Activated CD4-positive, alpha-beta T cell treated with anti-CD3 and anti-CD28 coated beads for 4 hours (primary cell): ENCODE measurements at places on chromosomes 3 and 15.
A peak's percentile ranks its signal among the peaks of the same experiment; 100 is the strongest.

- DNase-seq, result no peak
Measured at GRCh38 chr3:58175437-58176184, 35.2 kb downstream of the DNASE1L3 start.

DNA sequence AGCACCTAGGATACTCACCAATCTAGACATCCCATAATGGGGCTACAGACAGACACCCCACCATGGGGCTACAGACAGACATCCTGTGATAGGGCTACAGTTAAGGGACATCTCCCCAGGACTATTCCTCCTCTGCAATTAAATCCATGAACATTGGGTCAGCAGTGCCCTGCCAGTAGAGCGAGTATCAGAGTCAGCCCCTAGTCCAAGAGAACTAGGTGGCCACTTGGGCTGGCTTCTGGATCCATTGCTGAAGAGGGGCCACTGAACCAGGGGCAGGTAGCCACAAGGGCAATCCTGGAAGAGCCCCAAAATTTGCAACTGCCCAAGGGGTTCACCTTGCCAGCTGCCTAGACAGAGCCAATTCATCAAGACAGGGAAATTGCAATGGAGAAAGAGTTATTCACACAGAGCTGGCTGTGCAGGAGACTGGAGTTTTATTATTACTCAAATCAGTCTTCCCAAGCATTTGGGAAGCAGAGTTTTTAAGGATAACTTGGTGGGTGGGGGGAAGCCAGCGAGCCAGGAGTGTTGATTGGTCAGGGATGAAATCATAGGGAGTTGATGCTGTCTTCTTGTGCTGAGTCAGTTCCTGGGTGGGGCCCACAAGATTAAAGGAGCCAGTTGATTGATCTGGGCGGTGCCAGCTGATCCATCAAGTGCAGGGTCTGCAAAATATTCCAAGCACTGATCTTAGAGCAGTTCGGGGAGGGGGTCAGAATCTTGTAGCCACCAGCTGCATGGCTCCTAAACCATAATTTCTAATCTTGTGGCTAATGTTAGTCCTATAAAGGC is 170.2 kb upstream of the SMAD3 start:
- no peak for DNase-seq

GRCh38 chr3:138314751-138315150 is 14.9 kb downstream of the NME9 start:
- DNase-seq, result no peak

DNA sequence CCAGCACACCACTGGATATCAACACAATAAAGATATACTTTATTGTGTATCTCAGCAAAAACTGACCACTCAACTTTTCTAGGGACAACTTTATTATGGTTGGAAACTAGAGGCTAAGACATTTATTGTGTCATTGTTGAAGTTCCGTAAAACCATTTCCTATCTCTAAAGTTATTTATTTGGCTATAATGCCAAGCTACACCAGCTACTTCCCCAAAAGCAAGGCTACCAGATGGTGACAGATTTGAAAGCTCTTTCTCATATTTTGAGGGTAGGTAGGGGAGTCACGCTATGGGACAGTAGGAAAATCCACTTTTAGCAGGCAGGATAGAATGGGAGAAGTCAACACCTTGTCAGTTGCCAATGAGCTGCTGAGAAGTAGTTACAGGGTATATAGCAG is 834.6 kb upstream of the CFAP20DC start:
- no peak for DNase-seq

GRCh38 chr15:85276508-85276907 is 103.9 kb upstream of the AKAP13 start:
- no peak for DNase-seq

DNA sequence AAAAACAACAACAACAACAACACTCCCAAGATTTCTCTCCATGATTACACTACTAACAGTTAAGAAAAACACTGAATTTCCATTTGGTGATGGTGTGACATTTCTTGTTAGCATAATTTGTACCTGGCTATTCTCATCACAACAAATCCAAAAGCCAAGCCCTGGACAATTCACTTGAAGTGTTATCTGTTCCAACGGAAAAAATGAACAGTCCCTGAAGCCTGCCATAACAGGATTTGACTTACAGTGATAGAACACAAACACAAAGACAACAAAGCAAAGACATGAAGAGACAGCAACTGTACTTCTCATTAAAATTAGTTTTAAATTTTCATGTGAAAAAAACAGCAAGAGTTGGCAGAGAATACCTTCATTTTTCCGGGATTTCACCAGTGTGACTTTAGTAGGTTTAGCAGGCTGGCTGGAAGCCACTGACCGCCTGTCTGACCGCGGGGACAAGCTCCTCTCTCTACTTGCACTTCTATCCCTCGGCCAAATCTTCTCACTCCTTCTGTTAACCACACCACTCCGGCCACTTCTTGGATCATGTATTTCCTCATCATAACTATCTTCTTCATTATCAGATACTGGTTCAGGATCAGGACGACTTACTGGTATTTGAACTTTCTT is 56.3 kb downstream of the TJP1 start:
- DNase-seq, result no peak

- no peak for DNase-seq
Measured at GRCh38 chr15:45962733-45963132, 327.9 kb downstream of the SQOR start.

DNA sequence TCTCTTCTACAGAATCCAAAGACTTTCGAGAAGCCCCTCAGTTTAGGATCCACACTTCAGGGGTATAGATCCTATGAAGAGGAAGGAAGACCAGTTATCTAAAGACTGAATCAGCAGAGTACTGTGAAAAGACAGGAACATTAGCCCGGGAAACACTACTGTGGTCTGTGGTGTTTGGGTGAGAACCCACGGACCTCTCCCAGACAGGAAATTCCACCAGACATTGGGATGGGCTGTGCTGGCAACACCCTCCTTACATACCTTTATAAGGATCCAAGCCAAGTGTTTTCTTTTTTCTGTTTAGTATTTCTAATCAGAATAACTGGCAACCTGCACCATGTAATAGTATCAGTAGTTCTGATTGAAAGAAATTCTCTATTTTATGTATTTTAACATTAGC is 14.1 kb downstream of the TMEM207 start:
- no peak for DNase-seq

DNA sequence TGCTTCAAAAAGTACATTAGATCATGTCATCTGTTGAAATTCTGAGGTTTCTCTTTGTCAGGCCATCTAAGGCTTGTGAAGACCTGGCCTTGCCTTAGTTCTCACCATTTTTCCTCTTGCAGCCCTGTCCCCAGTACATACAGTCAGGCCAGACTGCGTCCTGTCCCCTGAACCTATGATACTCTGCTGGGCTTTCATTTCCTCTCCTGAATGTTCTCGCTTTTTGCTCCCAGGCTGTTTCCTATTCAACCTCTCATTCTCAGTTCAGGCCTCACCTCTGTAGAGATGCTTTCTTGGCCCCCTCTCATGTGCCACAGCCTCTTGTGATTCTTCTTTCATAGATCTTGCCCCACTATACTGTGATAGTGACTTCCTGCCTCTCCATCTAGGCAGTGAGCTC is 648.8 kb upstream of the KCNMB2 start:
- DNase-seq, result no peak

DNA sequence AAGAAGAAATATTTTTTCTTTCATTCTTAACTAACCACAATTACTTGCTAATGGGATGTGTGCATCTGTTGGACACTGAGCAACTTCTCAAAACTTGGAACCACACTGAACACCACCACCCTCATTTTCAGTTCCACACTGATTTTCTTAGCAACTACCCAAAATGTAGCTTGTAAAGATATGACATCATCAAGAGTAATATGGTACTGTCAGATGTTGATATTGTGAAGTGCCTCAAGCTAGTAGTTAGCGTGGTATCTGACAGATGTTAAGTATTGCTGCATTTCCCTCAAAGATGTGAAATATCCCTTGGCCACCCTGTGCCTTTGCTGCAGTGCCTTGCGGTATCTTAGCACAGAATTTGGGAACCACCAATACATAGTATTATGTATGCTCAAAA is 9.3 kb downstream of the RFTN1 start:
- no peak for DNase-seq

- DNase-seq, result no peak
Measured at GRCh38 chr15:73947651-73948050, 21.4 kb downstream of the LOXL1 start.

DNA sequence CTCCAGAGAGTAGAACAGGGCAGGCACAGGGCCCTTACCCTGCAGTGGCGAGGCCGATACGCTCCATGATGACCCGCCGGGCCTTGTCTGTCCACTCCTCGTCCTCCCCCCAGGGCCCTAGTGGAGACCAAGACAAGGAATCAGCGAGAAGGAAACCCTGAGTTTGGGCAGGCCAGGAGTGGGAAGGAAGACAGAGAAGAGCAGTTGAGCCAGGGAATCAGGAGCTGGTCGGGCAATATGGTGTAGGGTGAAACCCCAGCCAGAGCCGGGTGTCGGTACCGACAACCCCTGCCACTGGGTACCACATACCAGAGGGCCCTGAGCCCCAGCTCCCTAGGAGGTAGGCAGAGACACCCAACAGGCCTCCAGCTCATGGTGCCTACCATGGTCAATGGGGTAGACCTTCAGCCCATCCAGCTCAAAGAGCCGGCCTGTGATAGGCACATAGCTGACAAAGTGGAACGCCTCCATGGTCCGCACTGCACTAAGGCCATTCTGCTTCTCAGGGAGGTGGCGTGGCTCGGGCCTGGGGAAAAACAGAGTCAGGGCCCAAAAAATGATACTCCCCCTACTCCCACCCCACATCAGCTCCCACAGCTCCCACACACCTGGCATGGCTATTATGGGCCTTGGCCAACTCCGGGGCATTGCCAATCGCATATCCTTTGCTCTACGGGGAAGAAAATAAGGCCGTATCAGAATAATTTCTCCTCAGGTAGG is 38.0 kb downstream of the SEMA3G start:
- DNase-seq, result no peak

DNA sequence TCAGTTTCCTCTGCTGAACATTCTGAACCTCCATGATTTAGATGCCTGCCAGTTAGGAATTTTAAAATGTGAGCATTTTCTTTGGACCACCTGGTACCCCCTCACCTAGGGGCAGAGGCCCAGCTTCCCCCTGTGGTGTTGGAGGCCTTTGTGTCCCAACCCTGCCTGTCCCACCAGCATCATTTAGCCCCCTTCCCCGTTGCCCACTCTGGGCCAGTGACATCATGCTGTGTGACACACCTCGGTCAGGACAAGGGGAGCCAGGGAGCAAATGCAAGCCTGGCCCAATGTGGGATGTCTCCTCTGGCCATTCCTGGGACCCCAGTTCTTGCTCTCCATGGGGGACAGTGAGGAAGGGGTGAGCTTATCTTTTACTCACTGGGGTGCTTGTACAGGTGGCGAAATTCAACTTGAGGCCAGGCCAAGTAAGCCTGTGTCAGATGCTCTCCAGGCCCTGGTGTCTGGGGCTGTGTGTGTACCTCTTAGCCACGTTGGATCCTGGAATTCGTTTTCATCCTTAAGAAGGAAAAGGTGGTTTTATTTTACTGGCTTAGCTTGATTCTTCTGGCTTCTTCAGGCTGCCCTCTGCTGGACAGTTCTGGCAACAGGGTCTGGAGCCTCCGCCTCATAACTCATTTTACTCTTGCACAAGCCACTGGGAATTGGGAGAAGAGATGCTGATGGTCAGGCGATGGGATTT is 49.7 kb upstream of the MYZAP start:
- peak; percentile 8 for DNase-seq

GRCh38 chr15:62027263-62027565 is 33.0 kb downstream of the VPS13C start:
- DNase-seq, result no peak

DNA sequence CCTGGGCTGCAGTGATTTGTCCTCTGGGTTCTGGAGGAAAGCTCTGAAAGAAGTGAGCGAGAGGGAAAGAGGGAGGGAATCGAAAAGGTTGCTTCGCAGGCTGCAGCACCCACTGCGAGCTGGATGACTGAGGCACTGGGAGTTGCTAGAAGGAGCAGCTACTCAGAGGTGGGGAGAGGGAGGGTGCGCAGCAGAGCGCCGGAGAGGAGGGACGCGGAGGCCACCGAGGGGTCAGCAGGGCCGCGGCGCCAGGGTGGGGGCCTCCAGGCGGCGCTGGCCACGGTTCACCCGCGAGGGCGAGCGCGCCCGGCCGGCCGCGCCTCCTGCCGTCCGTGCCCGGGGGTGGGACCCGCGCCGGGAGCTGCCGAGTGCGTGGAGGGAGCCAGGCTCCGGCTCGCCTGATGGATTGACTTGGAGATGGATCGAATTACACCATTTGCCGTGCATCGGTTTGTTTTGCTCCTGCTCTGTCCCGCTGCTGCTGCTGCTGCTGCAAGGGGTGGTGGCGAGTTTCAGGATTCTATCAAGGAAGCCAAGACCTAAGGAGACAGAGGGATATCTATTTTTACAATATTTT is at the start of gene SEMA6D:
Gene SEMA6D (plus strand): TSS at position 470 of the 577 bp plus-strand sequence. CDS start 42,294 bp downstream, outside the sequence.
- DNase-seq, result no peak

DNA sequence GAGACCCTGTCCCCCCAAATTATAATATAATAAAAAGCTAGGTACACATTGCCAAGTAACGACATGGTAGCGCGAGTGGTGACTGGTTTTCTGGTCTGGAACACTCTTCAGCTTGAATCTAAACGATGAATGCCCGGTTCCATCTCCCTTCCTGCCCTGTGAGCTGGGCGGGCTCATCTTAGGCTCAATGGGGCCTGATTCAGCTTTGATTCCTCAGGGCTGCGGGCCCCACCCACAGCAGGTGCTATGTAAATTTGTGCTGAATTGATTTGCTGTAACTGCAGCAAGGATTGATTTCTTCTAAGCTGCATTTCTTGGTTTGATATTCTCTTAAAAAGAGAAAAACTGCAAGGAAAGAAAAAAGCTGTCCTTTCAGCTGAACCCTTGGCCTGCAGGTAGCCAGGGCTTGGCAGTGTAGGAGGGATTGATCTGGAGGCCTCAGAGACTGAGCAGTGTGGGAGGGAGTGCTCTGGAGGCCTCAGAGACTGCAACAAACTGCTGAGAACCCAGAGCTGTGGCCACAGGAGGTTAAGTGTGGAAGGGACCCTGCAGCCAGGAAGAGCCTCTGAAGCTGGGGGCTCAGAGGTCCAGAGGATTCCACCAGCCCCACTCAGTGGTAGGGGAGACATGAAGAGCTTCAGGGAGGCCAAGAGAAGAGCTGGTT is 231.6 kb downstream of the XXYLT1 start:
- no peak for DNase-seq

GRCh38 chr3:105513042-105513441 is 146.3 kb downstream of the ALCAM start:
- DNase-seq, result no peak

DNA sequence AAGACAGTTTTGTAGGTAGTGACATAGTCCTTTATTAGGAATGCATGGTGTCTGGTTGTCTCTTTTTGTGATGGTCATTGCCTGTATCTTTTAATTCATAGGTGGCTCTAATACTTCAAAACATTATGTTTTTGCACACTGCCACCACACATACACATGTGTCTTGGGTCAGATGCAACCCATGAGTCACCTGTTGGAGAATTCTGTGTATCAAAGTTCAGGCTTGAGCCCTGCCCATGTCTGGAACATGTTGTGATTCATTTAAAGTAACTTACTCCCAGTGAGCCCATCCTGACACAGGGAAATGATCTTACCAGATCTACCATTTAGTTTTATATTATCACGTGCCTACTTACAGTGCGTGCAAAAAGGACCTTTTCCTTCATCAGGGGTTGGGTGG is 142.7 kb downstream of the GHSR start:
- no peak for DNase-seq

GRCh38 chr15:88191812-88192165 is 64.8 kb downstream of the NTRK3 start:
- no peak for DNase-seq

- DNase-seq, result no peak
Measured at GRCh38 chr3:149516920-149517319, 42.4 kb downstream of the TM4SF4 start.
